ENCODE measurements at places on chromosomes 3 and 15. TPM values are rescaled to one million over a fixed set of nuclear protein-coding genes. Genes with fewer than 3 reads are reported as not detected.

DNA sequence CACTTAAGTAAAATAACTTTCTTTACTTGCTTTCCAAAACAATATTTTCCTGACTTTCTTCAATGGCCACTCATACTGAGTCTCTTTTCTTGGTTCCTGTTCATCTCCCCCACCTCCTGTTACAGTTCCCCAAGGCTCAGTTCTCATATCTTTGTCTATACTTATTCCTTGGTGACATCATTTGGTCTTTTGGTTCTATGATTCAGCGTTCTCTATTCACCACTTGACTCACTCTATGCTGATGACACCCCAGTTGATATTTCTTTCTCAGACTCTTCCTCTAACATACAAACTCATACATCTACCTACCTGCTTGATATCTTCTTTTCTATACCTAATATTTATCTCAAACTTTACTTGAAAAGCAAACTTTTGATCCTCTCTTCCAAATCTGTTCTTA, 85.0 kb upstream of the P3H2 start:
- no peak for DNase-seq
- H3K27me3 ChIP-seq = no peaks in the 10 kb centered on the region
- no peaks in the 10 kb centered on the region for H3K4me1 ChIP-seq
- no peak overlapping the region for H3K4me3 ChIP-seq

DNA sequence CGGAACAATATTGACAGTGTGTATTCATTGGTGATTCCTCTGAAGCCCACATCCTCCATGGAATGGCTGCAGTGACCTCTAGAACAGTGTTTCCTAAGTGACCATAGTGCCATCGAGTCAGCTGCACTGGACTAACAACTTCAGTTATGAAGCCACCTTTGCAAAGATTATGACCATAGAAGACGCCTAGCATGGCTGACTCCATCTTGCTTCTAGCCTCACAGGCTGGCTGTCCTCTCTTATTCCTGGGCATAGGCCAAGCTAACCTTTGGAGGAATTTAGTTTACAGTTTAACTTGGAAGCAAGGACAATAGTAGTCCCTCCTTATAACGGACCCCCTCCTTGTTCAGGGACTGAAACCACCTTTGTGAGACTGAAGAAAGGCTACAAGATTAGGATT, 37.3 kb upstream of the OSBPL11 start:
- no peaks in the 10 kb centered on the region for H3K4me1 ChIP-seq
- no peaks in the 10 kb centered on the region for H3K36me3 ChIP-seq
- H3K4me3 ChIP-seq = no peak overlapping the region
- no peak overlapping the region for H3K27ac ChIP-seq

GRCh38 chr15:47932951-47933641, 187.7 kb upstream of the SLC24A5 start:
- H3K4me1 ChIP-seq = no peaks in the 10 kb centered on the region
- H3K4me3 ChIP-seq = no peak overlapping the region
- H3K27me3 ChIP-seq = no peaks in the 10 kb centered on the region
- H3K27ac ChIP-seq = no peak overlapping the region
- H3K36me3 ChIP-seq = no peaks in the 10 kb centered on the region
- no peak for DNase-seq

GRCh38 chr3:44016818-44017217, 224.9 kb upstream of the TOPAZ1 start:
- no peak overlapping the region for H3K27ac ChIP-seq
- H3K36me3 ChIP-seq = no peaks in the 10 kb centered on the region
- no peak overlapping the region for H3K4me3 ChIP-seq
- DNase-seq = no peak

DNA sequence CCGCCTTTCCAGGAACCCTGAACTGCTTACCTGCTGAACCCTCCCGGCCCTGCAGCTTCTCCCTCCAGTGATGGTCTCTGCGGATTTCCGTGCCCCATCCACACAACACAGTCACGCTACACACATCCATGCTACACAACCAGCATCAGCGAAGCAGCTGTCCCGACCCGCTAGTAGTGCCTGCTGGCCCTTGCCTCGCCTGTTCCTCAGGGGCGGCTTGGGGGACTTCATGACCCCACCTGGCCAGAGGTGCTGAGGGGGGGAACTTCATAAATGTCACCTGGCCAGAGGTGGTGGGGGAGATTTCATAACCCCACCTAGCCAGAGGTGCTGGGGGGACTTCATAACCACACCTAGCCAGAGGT, 530 bp upstream of the TUBGCP5 start:
- peak overlapping the region; percentile 82 for H3K27ac ChIP-seq
- peaks cover 7% of the 10 kb centered on the region for H3K4me1 ChIP-seq
- peak overlapping the region; percentile 80 for H3K4me3 ChIP-seq
- no peaks in the 10 kb centered on the region for H3K27me3 ChIP-seq
- DNase-seq = no peak
- no peaks in the 10 kb centered on the region for H3K36me3 ChIP-seq

DNA sequence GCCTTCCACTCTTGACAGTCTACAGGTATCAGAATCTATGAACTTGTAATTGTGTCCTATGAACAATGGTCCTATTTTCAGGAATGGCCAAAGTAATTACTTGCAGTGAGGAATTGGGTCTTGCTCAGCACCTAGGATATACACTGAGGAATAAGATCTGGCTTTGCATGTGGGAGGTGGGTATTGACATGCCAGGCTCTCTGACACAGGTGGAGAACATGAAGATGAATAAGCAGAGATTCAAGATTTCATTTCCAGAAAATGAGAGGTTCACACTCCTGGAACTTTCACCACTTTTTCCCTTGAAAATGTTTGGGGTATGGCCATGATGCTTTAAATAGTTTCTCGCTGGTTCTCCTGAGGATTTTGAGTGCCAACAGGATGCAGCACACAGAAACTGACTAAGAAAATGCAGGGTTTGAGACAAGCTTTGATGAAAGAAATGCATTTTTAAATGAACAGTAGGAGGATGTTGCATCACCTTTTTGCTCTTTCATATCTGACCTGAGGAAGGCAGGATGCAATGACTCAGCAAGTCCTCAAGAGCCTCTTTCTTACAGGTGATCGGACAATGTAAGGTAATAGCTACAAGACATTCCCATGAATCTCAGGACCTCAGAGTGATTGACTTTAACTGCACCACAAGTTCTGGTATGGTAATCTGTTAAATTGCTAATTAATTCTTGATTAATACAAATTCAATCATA, 3.7 kb downstream of the HRG start:
- no peaks in the 10 kb centered on the region for H3K36me3 ChIP-seq
- H3K4me3 ChIP-seq = no peak overlapping the region
- no peak overlapping the region for H3K27ac ChIP-seq
- H3K4me1 ChIP-seq = no peaks in the 10 kb centered on the region
- no peaks in the 10 kb centered on the region for H3K27me3 ChIP-seq
- DNase-seq = no peak

The CHRD gene
- 4.3 TPM for total RNA-seq

The STRA6 gene
- 9.3 TPM for total RNA-seq

The LDHAL6B gene
- 22.6 TPM for total RNA-seq
